Urothelium cell line (cell line): ENCODE measurements at places on chromosomes 3 and 15.
A peak's percentile ranks its signal among the peaks of the same experiment; 100 is the strongest.

- no peak for DNase-seq
These were observed 20.2 kb downstream of the SLC24A1 start for GRCh38 chr15:65641768-65642475.

DNA sequence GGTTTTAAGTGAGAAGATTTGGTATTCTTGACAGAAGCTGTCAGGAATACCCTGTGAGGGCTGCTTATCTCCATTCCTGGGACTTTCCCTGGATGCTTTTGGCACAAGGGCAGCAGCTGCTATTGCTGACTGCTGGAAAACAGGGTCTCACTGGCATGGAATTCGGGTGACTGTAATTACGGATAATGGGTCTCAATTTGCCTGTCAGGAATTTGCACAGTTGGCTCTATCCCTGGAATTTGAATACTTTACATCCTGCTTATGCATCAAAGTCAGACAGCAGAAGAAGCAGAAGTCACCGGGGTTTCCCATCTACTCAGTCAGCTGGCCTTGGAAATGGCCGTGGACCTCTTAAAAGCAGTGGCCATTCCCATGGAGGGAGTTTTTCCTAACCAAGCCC is 25.9 kb upstream of the AKAP13 start:
- no peak for DNase-seq

DNA sequence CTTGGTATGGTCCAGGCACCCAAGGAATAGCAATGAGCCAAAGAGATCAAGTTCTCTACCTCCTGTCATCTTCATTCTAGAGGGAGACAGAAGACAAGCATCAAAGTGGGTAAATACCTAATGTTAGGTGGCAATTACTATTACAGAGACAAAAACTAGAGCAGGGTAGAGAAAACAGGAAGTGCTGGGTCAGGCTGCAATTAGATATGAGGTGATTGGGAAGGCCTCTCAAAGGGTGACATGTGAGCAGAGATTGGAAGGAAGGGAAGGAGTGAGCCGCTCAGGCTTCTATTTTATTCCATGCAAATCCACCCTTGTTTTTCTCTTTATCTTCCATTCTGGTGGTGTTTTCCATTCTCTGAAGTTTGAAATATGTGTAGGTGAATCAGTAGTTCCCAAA is 37.4 kb downstream of the EBLN2 start:
- no peak for DNase-seq

DNA sequence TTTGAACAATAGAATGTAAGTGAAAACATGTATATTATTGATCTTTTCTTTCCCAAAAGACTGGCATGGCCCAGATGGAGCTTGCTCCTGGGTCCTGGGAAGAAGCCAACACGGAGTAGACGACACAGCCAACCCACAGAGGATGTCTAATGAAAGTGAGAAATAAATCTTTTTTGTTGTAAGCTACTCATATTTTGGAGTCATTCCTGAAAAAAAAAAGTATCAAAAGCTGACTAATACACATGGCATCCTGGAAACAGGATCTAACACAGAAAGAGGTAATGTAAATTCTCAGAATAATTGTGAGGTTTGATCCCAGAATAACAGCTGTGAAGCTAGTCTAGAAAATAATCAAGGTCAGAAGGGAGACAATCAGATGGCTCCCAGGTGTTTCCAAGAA is 12.6 kb upstream of the FRMD5 start:
- DNase-seq = peak; percentile 75

GRCh38 chr3:32278714-32279113 is 40.2 kb downstream of the CMTM8 start:
- no peak for DNase-seq

DNA sequence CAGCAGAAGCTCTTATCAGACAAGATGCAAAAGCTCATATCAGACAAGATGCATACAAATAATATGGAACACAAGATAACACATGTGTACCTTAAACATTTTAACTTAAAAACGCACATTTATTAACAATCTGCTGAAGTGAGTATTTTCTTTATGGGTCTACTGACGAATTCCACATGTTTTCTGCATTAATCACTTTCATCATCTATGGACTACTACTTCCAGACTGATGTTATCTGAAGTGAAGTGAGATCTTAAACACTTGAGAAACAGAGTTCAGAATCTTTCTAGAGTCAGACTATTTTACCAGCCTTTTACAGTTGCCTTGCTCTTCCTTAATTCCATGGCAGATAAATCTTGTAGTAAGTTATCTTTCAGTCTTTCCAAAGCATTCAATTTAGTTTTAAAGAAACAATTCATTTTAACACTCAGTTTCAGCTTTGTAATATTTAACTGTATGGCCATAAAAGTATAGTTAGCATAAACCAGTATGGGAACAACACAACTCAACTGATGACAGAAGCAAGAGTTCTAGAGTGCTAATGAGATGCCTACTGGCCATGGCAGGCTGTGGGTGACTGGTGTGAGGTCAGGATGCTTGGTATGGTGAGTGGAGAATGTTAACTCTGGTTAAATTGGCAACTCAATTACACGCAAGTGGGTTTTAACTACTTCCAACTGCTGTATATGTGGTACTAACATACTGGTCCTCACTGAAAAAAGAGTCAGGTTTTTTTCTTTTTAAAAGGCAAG is 9.8 kb downstream of the CMTM6 start:
- DNase-seq = no peak

DNA sequence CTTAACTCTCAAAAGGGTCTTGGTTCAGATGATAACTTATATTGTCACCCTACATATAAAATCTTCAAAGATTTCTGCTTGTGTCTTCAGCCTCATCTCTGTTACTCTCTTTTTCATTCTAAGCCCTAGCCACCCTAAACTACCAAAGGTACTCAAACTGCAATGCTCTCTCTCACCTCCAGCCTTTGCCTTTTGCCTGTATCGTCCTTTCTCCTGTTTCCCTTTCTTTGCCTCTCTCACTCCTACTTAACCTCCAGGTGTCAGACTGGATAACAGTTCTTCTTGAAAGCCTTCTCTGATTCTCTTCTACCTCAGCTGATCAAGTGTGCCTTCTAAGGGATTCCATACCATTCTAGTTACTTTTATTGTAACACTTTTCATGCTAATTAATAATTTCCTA is 149.8 kb downstream of the SERPINI1 start:
- DNase-seq = no peak

DNA sequence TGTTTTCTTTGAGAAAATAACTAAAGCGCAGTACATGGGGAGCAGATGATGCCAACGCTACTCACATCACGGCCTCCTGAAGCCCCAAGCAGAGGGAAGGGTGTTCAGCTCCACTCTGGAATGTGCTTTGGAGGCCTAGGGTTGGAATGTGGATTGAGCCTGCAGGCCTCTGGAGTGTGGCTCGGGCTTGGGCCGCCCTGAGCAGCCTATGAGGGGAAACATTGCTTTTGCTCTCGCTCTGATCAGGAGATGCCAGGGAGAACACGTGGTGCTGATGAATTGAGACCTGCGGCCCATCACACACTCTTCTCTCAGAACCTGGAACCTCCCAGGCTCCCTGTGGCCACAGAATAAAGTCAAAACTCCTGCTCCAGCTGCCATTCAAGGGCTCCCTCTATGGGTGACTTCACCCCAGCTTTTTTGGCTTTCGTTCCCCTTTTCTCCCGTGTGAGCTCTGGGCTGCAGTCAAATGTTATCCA is 23.3 kb downstream of the CCDC13 start:
- no peak for DNase-seq

- no peak for DNase-seq
These were observed 135.8 kb upstream of the TRIM42 start for GRCh38 chr3:140541975-140542653.

DNA sequence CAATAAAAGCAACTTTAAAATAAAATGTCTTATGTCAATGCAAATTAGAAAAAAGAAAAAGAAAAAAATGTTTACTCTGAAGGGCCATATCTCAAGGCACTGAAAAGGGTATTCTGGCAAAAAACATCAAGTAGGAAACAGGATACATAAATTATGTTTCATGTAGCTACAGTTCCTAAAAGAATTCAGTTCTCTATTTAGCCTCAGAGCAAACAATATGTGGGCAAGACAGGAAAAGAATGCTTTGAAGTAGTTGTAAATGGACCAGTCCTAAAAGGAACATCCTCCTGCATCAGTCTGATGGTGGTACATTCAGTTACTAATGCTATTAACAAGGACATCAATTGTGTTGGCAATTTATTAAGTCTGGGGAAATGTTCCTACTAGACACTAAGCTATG is 8.1 kb downstream of the COMMD2 start:
- no peak for DNase-seq

- peak; percentile 76 for DNase-seq
These were observed 76.9 kb downstream of the RHCG start for GRCh38 chr15:89419370-89419984.

DNA sequence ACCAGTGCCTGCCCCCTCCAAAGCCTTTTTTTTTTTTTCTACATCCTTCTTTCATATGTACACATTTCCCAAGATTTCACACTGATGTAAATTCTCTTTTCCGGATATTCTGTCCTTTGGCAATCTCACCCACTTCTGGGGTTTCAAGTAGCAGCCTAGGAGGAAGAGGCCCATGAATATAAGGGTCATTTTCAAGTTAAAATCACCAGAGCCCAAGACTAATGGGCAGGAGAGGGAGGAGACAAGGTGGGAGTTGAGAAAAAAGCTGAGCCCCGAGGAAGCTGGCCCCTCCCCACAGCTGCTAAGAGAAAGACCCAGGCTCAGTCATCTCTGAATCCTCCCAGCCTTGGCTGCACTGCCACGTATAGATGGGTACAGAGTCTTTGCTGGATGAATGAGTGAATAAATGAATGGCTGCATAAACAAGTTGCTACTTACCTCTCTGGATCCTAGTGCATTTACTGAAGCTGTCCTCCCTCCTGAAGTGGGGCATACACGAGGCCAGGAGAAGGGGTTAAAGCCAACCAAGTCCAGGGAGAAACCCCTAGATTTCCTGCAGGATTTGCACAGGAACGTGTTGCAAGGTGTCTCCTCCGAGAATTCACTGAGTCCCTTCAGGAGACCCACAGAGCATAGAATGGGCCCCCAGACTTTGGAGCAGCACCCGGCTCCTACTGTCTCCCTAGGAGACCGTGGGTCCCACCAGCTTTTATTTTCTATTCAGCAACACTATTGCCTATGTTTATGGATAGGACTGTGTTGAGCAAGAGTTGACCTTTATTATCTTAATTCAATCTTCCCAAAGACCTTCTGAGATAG is 100.8 kb upstream of the LIPC start:
- no peak for DNase-seq

GRCh38 chr3:144894576-144894975 is 923.0 kb downstream of the DIPK2A start:
- no peak for DNase-seq

- DNase-seq = no peak
These were observed 66.6 kb downstream of the TM4SF4 start for GRCh38 chr3:149541091-149541491.

DNA sequence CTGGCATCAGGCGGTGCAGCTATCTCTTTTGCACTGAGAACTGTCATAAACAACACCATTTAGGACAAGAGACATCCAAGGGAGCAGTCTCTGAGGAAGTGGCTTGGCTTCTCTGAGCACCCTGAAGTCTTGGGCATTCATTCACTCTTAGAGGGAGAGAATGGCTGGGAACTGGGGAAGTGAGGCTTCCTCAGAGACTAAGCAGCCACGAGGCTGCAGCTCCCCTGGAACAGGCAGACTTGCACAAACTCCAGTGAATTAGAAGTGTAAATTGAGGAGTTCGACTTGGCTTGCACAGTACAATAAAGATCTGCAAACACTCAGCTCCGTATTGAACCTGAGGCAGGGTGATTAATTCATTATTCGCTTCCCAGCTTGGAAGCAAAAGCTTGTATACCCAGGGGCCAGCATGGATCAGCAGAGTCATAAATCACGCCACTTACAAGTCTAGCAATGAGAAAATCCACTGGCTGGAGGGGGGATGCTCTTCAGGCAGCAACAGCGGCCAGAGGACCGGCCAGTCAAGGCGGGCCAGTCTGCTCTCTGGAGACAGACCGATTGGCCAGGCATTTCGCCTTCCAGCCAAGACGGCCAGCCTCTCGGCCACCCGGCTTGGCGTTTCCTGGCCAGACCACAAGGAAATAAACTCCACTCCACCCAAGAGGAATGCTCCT is 118.8 kb upstream of the ADPGK start:
- no peak for DNase-seq

- no peak for DNase-seq
These were observed 37.5 kb downstream of the CHAC1 start for GRCh38 chr15:40990789-40991188.

- DNase-seq = no peak
These were observed 79.4 kb upstream of the OSTN start for GRCh38 chr3:191119415-191120295.

DNA sequence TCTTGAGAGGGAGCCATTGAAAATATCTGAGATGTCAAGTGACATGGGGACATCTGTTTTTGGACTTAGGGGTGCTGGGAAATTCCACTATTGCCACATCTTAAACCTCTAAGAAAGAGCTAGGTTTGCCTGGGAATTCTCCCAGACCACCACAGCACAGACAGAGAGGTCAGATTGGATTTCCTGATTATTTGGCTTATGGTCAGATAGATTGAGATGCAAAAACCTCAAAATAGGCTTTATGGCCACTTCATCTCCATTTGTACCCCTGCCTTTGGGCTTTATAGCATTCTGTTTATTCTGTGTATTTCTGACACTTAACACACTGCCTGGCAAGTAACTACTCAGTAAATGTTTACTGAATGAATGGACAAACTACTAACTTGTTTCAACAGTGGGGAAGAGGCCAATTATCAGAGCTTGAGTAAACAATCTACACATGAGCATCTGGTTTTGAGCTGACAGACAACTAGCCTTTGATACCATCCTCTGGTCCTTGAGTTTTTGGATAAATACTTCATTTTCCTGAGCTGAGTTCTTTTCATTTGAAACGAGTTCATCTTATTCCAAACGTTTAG is 81.8 kb downstream of the TP63 start:
- DNase-seq = no peak

DNA sequence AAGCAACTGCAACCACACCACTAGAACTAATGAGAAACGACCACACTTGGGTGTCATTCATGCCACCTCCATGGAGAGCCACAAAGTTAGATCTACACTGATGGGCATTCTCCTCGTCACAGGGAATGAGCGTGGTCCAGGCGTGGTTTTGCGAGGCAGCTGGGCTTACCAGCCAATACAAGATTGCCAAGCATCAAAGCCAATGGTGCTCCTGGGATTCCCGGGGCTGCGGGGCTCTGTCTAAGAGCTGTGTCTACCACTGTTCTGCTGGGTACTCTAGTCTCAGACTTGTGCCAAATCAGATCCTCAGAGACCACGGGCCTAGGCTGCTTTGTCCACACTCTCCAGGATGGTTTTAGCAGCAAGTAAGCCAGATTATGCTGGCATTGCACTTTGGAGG is 43.8 kb downstream of the RAB6B start:
- DNase-seq = no peak

GRCh38 chr15:77624868-77625267 is 7.8 kb downstream of the LINGO1 start:
- no peak for DNase-seq

DNA sequence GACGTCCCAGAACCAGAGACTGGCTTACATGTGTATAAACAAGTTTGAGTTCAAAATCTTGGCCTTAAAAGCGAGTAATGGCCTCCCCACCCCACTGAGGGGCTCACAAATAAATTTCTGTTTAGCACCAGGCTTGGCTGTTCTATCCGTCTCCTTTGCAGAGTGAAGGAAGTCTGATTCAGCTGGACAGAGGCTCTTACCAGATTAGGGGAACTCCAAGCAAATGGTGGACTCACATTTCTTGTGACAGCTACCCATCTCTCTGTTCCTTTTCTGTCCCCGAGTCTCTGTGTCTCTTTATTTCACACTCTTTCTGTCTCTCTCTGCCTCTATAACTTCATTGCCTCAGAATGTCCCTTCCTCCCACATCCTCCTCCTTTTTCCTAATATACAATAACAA is 62.7 kb downstream of the DGKG start:
- no peak for DNase-seq

- no peak for DNase-seq
These were observed 54.4 kb downstream of the DCUN1D1 start for GRCh38 chr3:182925944-182926337.
